ENCODE measurements at places on chromosomes 7 and 10.

DNA sequence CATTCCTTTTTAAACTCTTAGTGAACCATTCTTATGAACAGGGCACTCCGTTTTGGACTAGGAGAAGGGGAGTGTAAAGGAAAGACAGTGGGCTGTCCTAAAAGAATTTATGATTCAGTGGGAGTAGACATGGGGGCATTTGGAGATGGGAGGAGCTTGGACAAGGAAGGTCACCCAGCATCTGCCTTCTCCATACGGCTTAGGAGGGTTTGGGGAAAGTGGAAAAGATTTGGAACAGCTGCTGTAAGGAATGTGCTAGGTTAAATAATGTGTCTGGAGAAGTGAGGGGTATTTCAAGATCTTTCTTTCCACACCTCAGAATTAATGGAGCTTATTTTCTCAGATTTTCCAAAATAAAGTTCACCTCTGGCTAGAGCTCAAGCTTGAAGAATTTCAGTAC is 24.0 kb downstream of the SLC35G1 start:
- no peak for DNase-seq

DNA sequence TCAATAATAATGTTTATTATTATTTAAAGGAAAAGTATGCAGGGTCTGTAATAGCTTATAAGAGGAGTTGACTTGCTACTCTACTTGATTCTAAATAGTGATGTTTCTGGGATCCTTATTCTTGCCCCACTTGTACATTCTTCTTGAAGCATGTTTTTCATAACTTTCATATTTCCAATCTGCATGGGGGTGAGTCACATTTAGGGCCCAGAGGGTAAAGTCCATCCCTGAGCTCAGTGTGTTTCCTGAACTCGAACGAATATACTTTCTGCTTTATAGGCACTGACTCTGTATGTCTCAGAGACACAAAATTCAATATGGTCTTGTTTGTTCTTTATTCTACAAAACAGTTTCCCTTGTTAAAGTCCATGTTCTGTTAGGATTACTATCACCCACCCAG is 61.0 kb upstream of the SMIM30 start:
- DNase-seq = no peak

- DNase-seq = no peak
These were observed 23.9 kb downstream of the AQP1 start for GRCh38 chr7:30935569-30935877.

GRCh38 chr10:112361951-112362751 is 11.8 kb upstream of the ACSL5 start:
- DNase-seq = no peak
